GM13977 (cell line): ENCODE measurements at places on chromosomes 2 and 18.

GRCh38 chr2:122323927-122324326 is 568.5 kb downstream of the TSN start:
- no peak for DNase-seq

DNA sequence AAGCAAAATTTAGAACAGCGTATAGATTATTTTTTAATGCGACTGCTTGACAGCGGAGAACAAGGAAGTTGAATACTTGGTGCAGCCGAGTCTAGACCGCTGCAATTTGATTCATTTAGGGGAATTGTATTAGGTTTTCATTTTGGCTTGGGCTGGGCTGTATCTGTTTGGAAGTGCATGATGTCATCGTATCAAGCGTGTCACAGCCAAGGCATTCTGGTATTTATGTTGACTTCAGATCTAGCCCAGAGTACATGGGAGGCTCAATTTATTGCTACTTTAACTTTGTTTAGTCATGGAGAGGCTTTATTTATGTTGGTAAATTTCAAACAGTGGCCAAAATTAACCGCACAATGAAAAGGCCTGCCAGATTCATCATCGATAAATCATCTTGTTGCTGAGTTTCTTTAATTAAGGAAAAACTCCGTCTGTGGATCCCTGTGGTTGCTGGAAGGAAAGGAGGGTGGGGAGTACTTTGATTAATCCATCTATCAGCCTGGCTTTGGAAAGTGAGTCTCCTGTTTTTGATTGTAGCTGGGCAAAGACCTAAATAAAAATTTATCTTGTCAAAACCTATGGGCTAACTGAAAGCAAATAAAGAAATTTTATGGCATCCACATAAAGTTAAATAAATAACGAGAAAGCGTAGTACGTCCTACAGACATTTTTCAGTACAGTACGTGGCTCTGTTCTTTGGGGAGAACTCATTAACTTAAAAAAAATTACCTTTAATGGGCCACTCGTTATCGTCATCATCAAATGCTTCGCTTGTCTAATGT is 230.4 kb upstream of the SPRED2 start:
- no peak for DNase-seq

- DNase-seq, result no peak
These were observed 182.9 kb downstream of the MYO1B start for GRCh38 chr2:191428141-191428540.

DNA sequence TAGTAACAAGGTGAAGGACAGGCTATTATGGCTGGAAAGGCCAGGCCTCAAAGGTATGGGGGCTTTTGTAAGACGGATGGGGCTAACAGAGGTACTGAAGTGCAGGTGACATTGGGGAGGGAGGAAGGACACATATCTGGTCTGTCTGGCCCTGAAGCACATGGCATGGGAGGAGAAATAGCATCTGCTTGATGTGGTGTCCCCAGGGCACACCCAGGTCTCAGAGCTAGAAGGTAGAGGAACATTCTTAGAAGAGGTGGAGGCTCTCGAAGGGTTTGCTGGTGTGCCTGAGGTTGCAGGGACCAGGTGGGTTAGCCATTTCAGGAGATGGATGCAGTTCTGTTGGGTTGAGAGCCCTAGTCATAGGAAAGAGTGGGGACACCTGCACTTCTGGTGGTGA is 9.5 kb downstream of the RALB start:
- no peak for DNase-seq

- DNase-seq, result no peak
These were observed 1044.4 kb upstream of the CNTNAP5 start for GRCh38 chr2:122980671-122981070.

DNA sequence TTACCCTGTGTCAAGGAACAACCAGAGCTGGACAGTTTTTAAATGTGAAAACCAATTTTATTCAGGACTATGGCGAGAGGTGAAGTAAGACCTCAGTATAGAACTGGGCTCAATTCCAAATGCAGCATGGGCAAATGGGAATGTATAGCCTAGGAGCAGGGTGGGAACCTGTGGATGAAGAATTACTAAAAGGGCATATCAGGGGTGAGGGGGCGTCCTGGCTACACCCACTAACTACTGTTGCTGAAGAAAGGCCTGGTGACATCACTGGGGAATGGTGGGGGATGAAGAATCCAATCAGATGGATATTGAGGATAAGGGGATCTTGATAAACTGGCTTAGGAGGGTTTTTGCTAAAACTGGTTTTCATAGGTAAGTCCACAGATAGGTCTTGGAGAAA is 27.3 kb upstream of the IL37 start:
- no peak for DNase-seq

DNA sequence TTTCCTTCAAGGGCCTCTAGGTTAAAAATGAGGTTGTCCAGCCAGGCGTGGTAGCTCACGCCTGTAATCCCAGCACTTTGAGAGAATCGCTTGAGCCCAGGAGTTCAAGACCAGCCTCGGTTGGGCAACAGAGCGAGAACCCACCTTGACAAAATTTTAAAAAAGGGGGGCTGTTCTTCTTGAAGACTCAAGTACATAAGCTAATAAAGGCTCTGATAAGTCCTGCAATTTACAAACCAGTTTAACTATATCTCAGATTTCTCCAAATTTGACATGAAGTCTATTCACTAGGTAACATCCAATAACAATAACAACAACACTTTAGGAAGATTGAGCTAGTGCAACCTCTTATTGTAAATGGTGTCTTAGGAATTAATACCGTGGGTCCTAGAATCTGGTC is 129.7 kb downstream of the MAPK4 start:
- DNase-seq, result no peak

GRCh38 chr2:23788100-23788499 is 138.8 kb downstream of the ATAD2B start:
- peak; percentile 17 for DNase-seq

DNA sequence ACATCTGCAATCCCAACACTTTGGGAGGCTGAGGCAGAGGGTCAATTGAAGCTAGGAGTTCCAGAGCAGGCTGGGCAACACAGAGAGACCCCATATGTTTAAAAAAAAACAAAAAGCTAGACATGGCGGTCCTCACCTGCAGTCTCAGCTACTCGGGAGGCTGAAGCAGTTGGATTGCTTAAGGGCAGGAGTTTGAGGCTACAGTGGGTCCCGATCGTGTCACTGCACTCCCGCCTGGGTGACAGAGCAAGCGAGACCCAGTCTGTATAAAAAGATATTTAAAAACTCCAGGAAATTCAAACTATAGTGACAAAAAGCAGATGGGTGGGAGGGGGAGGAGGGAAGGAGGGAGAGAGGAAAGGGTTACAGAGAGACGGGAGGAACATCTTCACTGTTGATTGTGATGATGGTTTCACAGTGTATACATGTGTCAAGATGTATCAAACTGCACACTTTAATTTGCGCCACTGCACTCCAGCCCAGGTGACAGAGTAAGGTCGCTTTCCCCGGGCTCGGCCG is 942 bp upstream of the ZNF236 start:
- DNase-seq, result no peak
